ENCODE measurements at places on chromosomes 6 and 20.

- DNase-seq = no peak
Observed at GRCh38 chr6:12113190-12113577, 101.1 kb downstream of the HIVEP1 start.

- DNase-seq = no peak
Observed at GRCh38 chr6:112883095-112883494, 536.0 kb downstream of the RFPL4B start.

DNA sequence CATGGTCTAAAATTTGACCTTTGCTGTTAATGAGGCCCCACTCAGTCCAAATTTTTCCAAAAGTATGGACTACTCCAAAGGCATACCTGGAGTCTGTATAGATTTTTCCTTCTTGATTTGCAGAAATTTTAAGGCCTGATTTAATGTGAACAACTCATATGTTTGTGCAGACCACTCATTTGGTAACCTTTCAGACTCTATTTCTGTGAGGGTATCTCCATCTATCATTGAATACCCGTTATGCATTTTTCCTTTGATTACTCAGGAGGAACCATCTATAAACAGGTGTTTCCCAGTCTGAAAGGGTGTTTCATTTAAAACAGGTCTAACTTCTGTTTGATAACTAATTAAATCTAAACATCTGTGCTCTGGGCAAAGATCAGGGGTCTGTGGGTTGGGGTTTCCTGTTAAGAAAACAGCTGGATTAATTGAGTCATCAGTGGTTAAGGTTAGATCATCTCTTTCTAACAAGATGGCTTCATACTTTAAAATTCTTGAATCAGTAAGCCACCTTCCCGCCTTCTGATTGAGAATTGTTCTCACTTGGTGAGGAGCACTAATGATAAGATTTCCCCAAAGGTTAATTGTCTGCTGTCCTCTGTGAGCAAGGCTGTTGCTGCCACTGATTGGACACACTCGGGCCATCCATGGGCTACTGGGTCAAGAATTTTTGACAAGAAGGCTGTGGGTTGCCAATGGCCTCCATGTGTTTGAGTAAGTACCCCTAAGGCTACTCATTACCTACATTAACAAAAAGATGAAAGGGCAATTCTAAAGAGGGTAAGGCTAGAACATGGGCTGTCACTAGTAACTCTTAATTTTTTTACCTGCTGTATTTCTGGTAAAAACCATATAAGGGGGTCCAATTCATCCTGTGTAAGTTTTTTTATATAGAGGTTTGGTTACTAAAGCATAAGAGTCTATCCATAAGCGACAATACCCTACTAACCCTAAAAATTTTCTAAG is 24.1 kb downstream of the HLA-B start:
- no peak for DNase-seq

- DNase-seq = no peak
Observed at GRCh38 chr6:167532410-167533288, 207.8 kb downstream of the TTLL2 start.

DNA sequence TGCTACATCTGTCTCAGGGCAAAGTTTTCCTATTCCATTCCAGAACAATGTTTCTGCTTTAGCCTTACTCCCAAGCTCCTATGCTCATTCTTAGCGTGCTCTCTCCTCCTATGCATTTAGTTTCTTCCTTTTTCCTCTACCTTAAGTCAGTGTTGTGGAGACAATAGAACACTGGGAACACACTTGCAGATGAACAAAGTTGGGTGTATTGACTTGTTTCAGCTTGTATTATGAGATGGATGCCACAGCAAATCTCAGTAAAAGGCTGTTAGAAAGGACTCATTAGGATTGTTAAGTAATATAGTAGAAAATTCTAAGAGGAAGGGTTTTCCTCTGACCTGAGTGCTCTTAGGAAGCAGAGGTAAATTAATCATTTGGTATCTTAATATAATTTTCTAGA is 48.4 kb downstream of the BMP5 start:
- no peak for DNase-seq

GRCh38 chr20:41309817-41310216 is 7.7 kb downstream of the ZHX3 start:
- DNase-seq = no peak

DNA sequence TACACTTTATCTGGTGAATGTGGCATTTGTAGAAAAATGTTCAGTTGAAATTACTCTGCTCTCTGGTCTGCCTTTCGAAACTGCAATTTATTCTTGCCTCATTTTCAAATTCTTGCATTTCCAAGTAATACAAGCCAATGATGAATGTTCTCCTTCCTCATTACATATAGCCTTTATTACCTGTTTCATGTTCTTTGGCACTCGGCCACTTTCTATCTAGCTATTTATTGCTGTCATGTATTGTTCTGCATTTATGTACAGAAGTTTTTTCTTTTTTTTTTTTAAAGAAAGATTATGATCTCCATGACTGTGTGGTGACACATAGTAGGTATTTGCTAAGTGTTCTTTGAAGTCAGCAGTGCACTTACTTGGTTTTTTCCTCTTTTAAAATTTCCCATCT is 261.4 kb downstream of the ZFAND3 start:
- DNase-seq = peak; percentile 77

- no peak for DNase-seq
Observed at GRCh38 chr20:62460678-62461077, 15.1 kb downstream of the GATA5 start.

DNA sequence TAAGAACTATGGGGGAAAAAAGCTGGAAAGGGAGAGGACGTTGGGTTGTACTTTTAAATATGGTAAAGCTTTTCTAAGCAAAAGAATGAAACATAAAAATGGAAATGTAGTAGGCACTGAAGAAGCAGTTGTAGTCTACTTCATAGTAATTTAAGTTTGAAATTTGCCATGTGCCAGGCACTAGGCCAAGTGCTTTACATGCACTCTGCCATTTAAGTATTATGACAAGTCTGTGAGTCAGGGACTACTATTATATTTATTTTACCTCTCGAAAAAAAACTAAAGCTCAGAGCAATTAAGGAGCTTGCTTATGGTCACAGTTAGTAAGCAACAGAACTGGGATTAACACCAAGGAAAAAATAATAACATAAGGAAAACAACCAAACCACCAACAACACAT is 257.8 kb downstream of the GMDS start:
- DNase-seq = no peak

DNA sequence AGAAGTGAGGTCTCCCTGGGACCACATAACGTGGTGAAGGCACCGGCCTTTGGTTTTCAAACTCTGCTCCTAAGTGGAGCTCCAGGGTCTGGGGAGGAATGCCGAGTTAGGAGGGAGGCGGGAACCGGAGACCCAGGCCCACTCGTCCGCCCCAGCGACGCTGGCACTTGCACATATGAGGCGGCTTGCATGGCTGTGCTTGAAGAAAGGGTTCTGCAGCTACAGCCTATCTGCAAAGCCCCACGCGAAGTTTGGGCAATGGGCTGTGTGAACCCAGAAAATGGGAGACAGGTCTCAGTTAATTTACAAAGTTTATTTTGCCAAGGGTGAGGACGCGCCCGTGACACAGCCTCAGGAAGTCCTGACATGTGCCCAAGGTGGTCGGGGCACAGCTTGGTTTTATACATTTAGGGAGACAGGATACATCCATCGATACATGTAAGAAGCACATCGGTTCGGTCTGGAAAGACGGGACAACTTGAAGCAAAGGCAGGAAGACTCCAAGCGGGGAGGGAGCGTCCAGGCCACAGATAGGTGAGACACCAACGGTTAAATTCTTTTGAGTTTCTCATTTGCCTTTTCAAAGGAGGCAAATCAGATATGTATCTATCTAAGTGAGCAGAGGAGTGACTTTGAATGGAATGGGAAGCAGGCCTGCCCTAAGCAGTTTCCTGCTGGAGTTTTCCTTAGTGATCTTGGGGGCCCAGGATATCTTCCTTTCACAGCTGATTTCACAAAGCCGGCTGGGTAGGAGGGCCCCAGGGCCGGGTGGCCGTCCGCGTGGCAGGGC is 782 bp upstream of the PCMTD2 start:
- no peak for DNase-seq

DNA sequence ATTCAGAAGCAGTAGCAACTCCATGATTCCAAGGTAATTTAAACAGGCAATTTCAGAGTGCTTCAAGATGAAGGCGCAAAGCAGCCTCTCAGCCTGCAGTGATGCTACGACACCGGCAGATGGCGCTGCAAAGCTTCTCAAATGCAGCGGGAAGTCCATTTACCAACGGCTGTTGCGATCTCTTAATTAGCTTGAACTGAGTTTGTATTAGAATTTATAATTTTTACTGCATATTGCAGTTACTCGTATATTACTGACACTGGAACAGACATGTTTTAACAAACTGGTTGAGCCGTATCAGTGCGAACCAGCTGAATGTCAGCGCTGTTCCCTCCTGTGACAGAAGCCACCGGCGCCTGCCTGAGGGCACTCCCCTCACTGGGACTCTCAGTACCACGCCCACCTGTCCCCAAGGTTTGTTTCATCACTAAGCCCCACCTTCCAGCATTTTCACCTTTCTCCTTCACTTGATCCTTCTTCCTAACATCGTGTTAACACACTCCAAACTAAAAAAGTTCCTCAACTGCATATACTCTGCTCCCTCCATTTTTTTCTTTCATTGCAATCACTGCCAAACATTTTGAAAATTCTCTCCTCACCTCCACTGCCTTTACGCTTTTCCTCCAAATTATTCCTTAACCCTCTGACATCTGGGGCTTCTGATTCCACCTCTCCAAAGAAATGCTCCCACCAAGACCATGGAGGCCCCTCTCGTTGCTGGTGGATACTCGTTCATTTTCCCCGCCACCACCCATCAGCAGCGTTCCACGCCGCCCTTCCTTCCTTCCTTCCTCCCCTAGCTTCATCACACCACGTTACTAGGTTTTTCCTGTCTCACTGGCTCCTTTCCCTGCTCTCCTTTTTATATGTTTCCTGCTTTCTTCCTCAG is 14.5 kb downstream of the GNL1 start:
- peak; percentile 75 for DNase-seq

GRCh38 chr6:138722425-138723371 is 50.9 kb upstream of the CCDC28A start:
- peak; percentile 10 for DNase-seq

GRCh38 chr6:128655978-128656498 is 135.6 kb upstream of the PTPRK start:
- no peak for DNase-seq

- no peak for DNase-seq
Observed at GRCh38 chr6:94623586-94623985, 953.7 kb upstream of the MANEA start.

GRCh38 chr20:33660035-33660684 is 2.0 kb upstream of the C20orf144 start:
- DNase-seq = no peak

- DNase-seq = peak; percentile 88
Observed at GRCh38 chr6:155085582-155086257, 90.6 kb downstream of the TIAM2 start.

GRCh38 chr6:79231101-79231500 is 3.4 kb downstream of the HMGN3 start:
- no peak for DNase-seq

GRCh38 chr6:38078671-38079070 is 259.1 kb downstream of the ZFAND3 start:
- DNase-seq = no peak

- peak; percentile 62 for DNase-seq
Observed at GRCh38 chr20:4217349-4217841, 202.0 kb upstream of the RNF24 start.

DNA sequence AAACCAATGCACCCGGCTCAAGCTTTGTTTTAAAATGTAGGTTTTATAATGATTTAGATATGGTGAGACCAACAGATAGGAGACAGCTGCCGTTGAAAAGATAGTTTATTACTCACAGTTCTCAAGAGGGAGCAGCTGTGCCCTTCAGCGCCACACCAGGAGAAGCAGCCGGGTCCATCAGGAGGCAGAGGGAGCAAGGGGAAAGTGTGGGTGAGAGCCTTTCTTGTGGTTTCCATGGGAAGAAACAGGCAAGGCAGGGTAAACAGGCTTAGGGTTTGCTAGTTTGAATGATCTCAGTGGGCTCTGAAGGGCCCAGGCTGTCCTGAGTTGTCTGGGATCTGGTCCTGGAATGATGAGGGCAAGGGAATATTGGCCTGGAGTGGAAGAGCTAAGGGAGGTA is 117.7 kb upstream of the PLCB4 start:
- no peak for DNase-seq

DNA sequence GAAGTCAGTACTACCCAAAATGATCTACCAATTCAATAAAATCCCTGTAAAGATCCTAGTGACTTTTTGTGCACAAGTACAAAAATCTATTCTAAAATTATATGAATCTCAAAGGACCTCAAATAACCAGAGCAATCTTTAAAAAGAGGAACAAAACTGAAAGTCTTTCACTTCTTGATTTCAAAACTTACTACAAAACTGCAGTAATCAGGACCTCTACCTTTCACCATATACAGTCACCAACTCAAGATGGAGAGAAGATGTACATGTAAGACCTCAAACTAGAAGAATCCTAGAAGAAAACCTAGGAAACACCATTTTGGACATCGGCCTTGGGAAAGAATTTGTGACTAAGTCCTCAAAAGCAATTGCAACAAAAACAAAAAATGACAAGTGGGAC is 109.5 kb upstream of the CD93 start:
- DNase-seq = no peak

- no peak for DNase-seq
Observed at GRCh38 chr20:35830264-35830663, 58.4 kb downstream of the PHF20 start.

DNA sequence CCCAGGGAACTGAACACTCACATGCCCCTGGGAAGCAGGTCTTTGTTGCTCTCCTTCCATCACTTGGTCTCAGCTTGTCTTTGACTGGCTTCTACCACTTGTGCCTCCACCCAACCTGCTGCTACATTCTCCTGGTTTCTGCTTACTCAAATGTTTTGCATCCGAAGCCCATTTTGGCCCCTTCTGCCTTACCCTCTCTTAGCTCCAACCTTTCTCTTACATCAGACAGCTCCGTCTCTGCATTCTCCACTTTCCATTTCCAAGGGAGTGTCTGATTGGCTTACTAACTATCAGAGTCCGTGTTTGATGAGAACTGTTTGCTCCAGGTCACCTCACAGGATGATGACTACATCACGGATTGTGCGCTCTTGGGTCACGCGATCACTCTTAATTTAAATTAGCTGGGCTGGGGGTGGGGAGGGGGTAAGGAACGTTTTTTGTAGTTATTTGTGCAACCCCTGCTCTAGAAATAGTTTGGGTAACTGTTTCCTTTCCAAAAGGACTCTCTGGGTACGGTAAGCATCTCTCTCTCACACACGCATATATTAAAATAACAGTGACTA is 844 bp upstream of the ABRACL start:
- DNase-seq = peak; percentile 81

GRCh38 chr20:22308934-22309333 is 275.4 kb downstream of the FOXA2 start:
- DNase-seq = no peak

- no peak for DNase-seq
Observed at GRCh38 chr20:24379484-24379927, 89.9 kb upstream of the SYNDIG1 start.

- no peak for DNase-seq
Observed at GRCh38 chr20:55057779-55058415, 582.5 kb downstream of the DOK5 start.

- DNase-seq = no peak
Observed at GRCh38 chr6:16933961-16934360, 167.9 kb upstream of the STMND1 start.
